Endodermal cell (in vitro differentiated cells): ENCODE measurements at places on chromosomes 3 and 15. TPM values are rescaled to one million over a fixed set of nuclear protein-coding genes. Genes with fewer than 3 reads are reported as not detected.

Gene NMD3
- 47.0 and 48.3 TPM in 2 replicates for total RNA-seq

Gene PSTPIP1
- total RNA-seq: 1.4 to 2.2 TPM (median 1.5 TPM) in 3 replicates

Gene LACTB
- 13.2 to 28.5 TPM (median 14.9 TPM) in 3 replicates for total RNA-seq

Gene GOLGA6L10
- total RNA-seq: 3.0 and 4.1 TPM in 2 replicates

Gene ACTC1
- total RNA-seq: 58.2 to 77.6 TPM (median 60.7 TPM) in 3 replicates

Gene PLSCR2
- total RNA-seq: 10.0 to 34.6 TPM (median 17.7 TPM) in 3 replicates

Gene MEIS2
- total RNA-seq: 8.5 to 10.1 TPM (median 9.7 TPM) in 3 replicates

Gene GHRL
- total RNA-seq: 0.40 TPM in 1 of 3 replicates, not detected in the others

Gene ZNF660
- total RNA-seq: 15.5 and 19.9 TPM in 2 replicates

Gene SLC12A1
- total RNA-seq: not detected in 3 replicates

Gene PPP1R14D
- total RNA-seq: not detected in 2 replicates

Gene SCAANT1
- not detected in 3 replicates for total RNA-seq

Gene AADACL2
- total RNA-seq: not detected in 2 replicates

Gene TM6SF1
- 1.9 to 2.0 TPM (median 2.0 TPM) in 3 replicates for total RNA-seq

Gene ARHGAP31
- 1.9 to 2.3 TPM (median 2.0 TPM) in 3 replicates for total RNA-seq
